ENCODE measurements at places on chromosomes 3 and 15.

DNA sequence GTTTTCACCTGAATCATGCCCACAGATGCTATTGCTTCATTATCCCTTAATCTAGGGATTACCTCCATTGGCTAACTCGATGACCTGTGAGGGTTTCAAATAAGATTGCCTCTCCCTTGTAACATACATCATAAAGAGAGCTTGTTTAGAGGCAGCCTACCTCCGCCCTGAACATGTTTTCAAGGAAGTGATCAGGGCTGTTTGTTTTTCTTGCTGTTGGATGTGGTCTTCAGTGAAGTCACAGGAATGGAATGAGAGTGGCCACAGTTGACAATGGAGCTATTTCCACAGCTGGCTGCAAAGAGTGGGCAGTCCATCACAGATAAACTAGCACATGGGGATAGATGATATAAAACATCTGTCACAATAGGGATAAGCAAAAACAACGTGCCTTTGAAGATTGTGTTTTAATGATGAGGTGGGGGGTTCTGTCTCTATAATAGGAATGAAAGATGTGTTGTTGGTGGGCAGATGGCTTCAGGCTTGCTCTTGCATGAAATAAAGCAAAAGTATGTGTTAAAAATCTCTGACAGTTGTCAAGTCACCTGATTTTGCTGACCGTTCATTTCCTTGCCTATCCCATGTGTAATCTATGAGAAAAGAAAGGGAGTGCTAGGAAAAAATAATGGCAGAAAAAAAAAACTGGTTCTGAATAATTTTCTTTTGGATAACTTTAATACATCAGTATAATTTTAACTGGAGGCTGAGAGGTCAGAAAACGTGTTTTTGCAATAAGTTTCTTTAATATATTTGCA is 642.3 kb downstream of the RBMS3 start:
- no peak for DNase-seq

DNA sequence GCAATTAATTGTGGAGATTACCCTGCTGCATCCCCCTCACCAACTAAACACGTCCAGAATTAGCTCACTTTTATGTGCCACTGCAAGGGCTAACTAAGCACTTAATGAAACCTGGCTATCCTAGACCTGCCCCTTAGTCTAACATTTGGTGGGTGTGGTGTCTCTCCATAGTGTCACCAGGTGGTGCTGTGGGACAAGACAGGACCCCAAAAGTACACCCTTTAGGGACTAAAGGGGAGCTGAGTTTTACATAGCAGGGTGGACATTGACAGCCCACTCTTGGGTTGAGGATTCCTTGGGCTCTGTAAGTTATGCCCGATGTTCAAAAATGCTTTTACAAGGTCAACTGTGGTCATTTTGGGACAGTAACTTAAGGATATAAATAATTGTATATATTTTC is 5.7 kb downstream of the DUT start:
- DNase-seq = peak; percentile 54

DNA sequence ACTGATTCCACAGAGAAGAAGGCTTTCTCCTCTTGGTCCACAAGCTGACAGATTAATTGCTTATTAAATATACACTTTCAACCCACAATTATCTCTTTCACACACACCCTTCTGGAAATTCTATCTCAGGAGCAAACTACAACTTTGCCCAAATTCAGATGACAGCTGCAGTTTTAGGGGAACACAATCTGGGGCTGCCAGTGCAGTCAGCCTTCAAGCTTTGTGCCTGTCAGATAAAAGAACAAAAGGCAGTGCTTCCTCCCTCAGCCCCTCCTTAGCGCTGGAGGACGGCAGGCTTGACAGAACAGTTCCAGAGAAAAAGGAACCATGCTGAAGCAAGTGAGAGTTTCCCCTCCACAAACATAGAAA is 99.6 kb downstream of the TMCC1 start:
- peak; percentile 43 for DNase-seq

- DNase-seq = no peak
Measured at GRCh38 chr3:126033765-126034164, 50.2 kb downstream of the SLC41A3 start.

- DNase-seq = no peak
Measured at GRCh38 chr3:41711651-41712050, 250.3 kb downstream of the ULK4 start.

DNA sequence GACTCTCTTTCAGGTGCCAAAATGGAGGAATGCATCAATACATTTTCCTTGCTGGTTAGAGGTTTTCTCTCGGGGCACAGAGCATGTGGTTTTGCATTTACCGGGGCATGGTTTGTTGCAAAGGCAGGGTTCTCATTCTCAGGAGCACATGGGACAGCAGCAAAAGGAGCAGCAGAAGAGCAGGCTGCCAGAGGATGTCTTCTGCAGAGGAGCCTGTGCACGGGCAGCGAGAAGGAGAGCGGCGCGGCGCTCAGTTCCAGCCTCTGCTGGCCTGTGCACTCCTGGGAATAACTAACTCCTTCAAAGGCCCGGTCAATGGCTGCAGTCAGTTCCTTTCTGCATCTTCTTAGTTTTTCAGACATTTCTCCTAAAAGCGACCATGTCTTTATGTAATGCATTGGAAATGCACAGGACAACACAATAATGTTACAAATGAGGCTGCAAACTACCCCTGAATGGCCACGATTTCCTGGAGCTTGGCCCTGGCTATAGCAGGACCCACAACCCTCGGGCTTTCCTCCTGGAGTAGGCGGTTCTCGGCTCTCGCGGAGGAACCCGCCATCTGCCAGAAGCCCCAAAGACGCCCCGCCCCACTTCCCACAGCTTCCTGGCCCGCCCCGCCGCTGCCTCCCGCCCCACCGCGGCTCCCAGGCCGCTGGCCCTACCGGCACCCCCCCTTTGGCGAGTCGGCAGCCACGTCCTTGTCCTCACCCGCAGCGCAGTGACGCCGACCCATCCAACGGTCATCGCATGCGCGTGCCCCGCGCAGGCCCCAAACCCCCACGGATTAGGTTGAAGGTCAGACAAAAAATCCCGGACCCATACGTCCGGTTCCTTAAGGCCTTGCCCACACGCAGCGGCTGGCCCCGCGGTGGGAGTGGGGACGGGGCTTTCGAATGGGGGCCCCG is at the start of gene C3orf62:
TSS of gene C3orf62 (minus strand) at position 758 of the 908 bp plus-strand sequence. CDS start at position 398, 360 bp downstream.
- DNase-seq = peak; percentile 92

- DNase-seq = no peak
Measured at GRCh38 chr15:45171912-45172311, 15.9 kb downstream of the SHF start.

- DNase-seq = no peak
Measured at GRCh38 chr3:179181993-179182551, 33.9 kb downstream of the PIK3CA start.

- DNase-seq = no peak
Measured at GRCh38 chr3:172087602-172088580, 48.5 kb downstream of the FNDC3B start.

GRCh38 chr3:125067225-125067624 is 11.4 kb upstream of the HEG1 start:
- DNase-seq = no peak

DNA sequence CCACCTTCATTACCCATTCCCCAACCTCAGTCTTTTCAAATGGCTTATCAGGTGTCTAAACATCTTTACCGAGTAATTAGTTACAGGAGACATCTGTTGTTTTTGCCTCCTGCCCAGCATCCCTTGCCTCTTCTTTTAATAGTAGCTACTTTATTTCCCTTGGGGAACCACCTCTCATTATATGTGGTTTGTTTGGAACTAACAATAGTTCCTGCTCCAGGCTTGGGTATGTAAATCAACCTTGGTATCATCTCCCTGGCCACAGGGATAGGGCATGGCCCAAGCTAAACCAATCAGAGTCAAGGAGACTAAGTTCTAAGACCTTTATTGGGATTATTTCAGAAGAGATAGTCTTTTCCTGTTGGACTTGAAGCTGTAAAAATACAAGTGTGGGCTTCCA is 76.6 kb downstream of the ETV5 start:
- DNase-seq = no peak

DNA sequence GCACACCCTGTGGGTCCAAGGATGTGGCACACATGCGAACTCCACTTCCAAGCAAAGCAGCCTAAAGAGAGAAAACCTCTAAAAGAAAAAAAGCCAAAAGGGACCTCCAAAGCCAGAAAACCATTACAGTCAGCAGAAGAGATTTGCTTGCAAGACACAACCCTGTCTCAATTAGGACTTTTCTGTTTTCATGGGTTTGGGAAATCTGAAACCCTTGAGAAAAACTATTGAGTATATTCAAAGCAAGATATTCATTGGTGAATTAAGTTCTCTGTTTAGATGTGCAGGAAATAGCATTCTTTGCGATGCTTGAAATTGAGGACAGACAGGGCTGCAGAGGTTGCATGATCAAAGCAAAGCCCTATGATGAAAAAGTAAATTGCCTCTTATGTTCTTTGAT is 10.2 kb upstream of the LDHAL6B start:
- DNase-seq = no peak

- peak; percentile 54 for DNase-seq
Measured at GRCh38 chr3:11944052-11944673, 60.0 kb upstream of the SYN2 start.

GRCh38 chr3:50207359-50208042 is 2.4 kb downstream of the SLC38A3 start:
- no peak for DNase-seq

- DNase-seq = no peak
Measured at GRCh38 chr15:101464256-101464998, 25.1 kb downstream of the PCSK6 start.

DNA sequence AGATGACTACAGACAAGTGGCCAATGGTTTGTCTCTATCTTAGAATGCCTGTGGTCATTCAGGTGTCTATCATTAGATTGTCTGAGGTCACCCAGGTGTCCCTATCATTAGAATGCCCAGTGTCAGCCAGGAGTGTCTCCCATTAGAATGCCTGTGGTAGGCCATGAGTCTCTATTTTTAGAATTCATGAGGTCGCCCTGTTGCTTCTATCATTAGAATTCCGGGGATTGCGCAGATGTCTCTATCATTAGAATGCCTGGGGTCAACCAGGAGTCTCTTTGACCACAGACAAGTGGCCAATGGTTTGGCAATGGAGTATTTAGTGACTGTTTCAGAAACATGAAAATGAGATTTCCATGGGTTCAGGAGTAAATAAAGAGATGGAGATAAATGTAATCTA is 7.6 kb downstream of the RTP2 start:
- DNase-seq = no peak

DNA sequence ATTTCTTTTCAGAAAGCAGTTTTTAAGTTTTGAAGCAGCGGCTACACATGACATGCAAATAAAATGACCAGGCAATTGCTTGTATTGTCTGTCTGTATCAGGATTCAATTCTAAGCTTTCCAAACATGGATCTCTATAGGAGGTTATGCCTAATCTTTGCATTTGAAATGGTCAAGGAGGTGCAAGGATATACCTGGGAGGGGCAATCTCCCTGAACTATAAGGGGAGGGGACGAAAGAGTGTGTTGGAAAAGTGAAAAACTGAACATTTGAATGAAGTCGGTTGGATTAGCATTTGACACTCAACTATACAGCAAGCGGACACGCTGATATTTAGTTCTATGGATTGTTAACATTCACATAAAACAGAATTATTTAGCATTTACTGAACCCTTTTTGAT is 11.7 kb downstream of the ROBO2 start:
- DNase-seq = no peak

DNA sequence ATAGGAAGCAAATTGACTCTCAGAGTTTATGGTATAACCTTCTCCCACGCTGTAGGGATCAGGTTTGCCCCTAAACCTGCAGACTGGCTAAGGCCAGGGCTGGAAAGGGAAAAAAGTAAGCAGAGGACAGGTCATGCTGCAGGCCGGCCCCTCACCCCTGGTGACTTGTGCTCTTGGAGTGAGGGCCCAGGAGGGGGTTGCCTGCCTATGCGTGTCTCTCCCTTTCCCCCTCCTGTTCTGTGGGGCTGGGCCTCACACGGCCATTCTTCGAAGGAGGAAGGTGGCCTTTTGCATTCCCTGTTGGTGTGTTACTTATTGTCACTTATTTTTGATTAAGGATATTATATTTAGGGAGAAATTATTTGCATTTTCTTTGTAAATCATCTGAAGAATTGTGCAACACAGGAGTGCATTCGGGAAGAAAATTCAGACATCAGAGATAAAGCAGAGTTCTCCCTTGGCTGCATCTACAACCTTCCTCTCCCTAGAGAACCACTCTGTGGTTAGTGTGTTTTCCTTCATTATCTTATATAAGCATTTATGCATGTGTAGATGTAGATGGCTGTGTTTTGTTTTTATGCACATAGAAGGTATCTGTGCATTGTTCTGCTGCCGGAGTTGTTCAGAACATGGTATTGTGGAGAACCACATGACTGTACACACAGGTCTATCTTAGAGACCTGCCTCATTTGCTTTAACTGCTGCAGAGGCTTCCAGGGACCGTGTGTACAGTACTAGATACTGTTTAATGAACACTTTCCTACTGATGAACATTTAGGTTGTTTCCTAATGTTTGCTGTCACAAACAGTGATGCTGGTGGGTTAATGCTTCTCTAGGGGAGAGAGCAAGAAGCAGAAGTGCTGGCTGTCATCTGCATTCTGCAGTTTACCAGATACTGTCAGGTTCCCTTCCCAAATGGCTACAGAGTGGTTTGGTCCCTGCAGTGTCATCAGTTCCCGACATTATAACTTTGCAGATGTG is 133.5 kb downstream of the APBA2 start:
- peak; percentile 46 for DNase-seq

DNA sequence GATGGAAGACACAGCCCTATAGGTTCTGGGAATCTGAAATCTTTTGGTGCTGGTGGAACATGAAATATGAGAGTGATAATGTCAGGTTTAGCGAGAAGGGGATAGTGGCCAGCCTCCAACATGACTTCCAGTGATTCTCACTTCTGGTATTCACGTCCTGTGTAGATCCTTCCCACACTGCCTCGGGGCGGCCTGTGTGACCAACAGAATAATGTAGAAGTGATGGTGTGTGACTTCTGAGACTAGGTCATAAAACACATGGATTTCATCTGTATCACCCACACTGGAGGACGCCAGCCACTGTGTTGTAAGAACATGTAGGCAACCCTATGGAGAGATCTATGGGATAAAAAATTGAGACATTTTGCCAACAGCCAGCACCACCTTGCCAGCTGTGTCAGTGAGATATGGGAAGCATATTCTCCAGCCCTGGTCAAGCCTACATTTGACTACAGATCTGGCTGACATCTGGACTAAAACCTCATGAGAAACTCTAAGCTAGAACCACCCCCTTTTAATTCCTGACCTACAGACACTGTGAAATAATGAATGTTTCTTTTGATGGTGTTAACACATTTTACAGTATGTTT is 25.5 kb upstream of the NUDT16 start:
- DNase-seq = no peak

- DNase-seq = no peak
Measured at GRCh38 chr3:152084441-152085158, 184.1 kb upstream of the MBNL1 start.

DNA sequence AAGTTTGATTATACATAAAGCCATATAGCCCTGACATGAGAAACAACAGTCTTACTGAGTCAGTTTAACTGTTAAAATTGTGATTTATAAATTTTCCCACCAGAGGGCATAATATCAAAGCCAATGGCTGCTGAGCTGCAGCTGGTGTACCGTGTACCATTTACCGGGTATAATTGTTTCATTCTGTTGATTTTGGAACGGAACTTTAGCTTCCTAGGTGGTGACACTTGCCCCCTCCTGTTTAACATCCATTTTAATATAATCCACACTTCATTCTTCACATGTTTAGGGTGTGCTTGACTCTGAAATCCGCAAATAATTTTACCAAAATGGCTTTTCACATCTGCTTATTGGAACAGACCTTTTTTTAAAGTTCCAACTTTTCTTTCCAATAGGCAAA is 72.8 kb downstream of the SLC9A9 start:
- peak; percentile 15 for DNase-seq

Data from H7 (cell line).